Immature natural killer cell (primary cell): ENCODE measurements at places on chromosomes 1 and 21.

- no peak overlapping the region for H3K4me3 ChIP-seq
- H3K27ac ChIP-seq: no peak overlapping the region
- no peaks in the 10 kb centered on the region for H3K4me1 ChIP-seq
- no peak for DNase-seq
- peaks cover 31% of the 10 kb centered on the region for H3K36me3 ChIP-seq
- H3K27me3 ChIP-seq: no peaks in the 10 kb centered on the region
These were observed 18.0 kb downstream of the CELA2B start for GRCh38 chr1:15493869-15494390.

- no peak overlapping the region for H3K4me3 ChIP-seq
- peaks cover 8% of the 10 kb centered on the region for H3K4me1 ChIP-seq
- no peaks in the 10 kb centered on the region for H3K36me3 ChIP-seq
These were observed 6.1 kb downstream of the BMP8A start for GRCh38 chr1:39497585-39497984.

DNA sequence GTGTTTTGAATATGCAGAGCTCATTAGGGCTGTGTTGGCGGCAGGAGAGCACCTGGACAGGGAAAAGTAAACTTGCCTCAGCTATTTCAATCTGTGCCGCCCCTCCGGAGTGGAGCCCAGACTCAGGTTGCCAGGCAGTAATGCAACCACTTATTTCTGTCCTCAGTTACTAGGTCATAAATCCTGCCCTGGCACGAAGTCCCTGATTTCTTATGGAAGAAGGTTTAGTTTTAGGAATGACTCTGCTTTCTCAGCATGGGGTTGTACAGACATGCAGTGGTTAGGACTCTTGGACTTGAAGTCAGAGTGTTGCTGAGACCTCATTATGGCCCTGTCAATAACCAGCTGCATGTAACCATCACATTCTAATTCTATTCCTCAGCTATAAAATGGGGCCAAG is 98.3 kb upstream of the FGGY start:
- H3K27ac ChIP-seq: no peak overlapping the region
- peaks cover 2% of the 10 kb centered on the region for H3K27me3 ChIP-seq
- H3K4me1 ChIP-seq: no peaks in the 10 kb centered on the region
- no peak for DNase-seq
- no peaks in the 10 kb centered on the region for H3K36me3 ChIP-seq
- H3K4me3 ChIP-seq: no peak overlapping the region

DNA sequence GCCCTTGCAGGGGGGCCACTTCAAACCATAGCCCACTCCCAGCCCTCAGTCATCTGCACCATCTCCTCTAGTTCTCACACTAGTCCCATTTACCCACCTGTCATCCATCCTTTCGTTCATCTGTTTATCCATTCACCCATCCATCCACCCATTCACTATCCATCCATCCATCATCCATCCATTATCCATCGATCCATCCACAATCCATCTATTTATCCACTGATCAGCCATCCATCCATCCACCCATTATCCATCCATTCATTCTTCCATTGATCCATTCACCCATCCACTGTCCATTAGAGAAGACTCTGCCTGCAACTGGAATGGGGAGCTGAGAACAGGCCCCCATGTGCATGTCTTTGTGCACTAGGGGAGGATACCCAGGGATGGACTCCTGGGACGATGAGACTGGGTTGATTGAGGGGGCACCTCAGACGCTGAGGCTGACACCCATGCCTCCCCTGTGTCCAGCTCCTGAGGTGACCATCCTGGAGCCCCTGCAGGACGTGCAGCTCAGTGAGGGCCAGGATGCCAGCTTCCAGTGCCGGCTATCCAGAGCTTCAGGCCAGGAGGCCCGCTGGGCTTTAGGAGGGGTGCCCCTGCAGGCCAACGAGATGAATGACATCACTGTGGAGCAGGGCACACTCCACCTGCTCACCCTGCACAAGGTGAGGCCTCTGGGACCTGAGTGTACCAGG is 97.9 kb downstream of the TRIM11 start:
- peaks cover 2% of the 10 kb centered on the region for H3K27me3 ChIP-seq
- no peak overlapping the region for H3K27ac ChIP-seq

DNA sequence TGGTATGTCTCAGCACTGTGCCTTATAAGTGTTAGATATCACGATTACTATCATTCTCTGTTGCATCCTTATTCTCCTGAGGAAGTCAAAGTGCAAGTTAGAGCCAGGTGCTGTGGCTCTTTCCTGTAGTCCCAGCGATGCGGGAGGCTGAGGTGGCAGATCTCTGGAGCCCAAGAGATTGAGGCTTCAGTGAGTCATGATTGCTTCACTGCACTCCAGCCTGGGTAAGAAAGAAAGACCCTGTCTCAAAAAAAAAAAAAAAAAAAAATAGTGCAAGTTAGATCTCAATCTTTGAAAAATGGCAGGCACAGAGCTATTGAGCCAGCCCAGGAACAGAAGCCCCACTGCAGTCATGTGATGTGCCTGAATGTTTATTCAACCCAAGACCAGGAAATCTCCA is 147.8 kb upstream of the POGK start:
- no peak overlapping the region for H3K4me3 ChIP-seq
- peaks cover 7% of the 10 kb centered on the region for H3K27me3 ChIP-seq
- H3K27ac ChIP-seq: no peak overlapping the region
- no peak for DNase-seq
- no peaks in the 10 kb centered on the region for H3K36me3 ChIP-seq
